ENCODE measurements at places on chromosomes 4 and X.

- DNase-seq = no peak
Measured at GRCh38 chr4:127708985-127709384, 21.2 kb upstream of the SLC25A31 start.

DNA sequence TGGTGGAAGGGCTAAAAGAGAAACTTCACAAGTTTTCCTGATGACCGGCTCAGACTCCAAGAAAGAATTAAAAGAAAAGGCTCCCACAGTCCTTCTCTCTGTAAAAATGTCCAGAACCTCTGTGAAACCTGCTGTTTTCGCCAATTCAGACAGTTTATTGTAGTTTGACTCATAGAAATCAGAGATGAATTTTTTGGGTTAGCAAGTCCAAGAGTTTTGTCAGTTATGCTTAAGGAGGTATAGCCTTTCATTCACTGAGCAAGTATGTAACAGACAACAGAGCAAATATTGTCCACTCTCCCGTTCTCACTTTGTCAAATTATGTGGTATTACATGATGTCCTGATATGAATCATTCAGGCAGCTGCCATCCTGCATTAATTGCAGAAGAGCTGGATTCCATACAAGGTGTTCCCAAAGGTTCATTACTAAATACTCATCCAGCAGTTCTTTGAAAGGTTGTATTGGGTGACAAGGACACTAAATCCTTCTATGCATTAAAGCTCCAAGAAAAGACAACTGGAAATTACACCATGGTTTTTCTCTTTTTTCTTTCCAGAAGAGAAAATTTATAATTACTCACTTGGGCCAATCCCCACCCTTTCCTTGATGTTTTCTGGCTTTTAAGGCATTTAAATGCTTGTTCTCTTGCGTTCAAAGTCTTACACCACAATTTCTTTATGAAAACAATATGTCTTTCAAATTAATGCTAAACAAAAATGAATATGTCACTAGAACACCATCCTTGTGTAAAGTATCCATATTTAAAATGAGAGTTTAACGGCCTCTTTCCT, 30.0 kb upstream of the PLAC1 start:
- no peak for DNase-seq

GRCh38 chrX:39900777-39901170, 197.0 kb downstream of the BCOR start:
- DNase-seq = no peak

DNA sequence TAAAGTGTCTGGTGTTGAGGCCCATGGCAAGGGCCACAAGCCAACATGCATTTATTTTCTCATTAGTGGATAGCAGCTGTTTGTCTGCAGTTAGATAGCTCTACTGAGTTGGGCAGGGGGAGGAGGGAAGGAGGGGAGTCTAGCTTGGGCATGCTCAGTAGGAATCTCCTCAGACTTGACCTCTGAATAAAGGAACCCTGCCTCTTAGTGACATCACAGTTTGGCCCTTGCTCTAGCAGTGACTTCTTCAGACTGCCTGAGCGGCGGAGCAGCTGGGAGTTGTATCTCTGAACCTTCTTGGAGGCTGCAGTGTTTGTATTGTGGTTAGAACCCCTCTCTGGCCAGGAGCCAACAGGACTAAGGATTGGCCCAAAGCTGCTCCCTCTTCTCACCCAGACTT, 57.4 kb downstream of the BCORL1 start:
- DNase-seq = peak; percentile 54

- DNase-seq = peak; percentile 88
Measured at GRCh38 chr4:2412885-2413716, 5.3 kb downstream of the ZFYVE28 start.

GRCh38 chrX:9619581-9619980, 146.1 kb downstream of the GPR143 start:
- no peak for DNase-seq

DNA sequence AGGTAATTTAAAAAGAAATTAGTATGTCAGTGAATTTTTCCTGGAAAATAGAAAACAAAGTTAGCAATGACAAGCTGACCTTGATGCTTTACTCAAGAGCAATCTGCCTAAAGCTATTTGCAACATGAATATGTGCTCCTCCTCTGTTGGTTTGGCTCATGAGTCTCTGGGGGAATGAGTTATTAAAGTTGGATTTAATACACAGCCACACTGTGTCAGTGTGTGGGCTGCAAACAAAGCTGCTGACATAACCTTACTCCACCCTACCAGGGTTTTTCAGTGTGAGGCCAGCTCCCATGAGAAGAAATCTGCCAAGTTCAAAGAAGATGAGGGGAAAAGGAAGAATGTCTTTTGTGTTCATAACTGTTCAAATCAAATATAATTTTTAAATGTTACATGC, 280.5 kb downstream of the TLL1 start:
- peak; percentile 26 for DNase-seq

DNA sequence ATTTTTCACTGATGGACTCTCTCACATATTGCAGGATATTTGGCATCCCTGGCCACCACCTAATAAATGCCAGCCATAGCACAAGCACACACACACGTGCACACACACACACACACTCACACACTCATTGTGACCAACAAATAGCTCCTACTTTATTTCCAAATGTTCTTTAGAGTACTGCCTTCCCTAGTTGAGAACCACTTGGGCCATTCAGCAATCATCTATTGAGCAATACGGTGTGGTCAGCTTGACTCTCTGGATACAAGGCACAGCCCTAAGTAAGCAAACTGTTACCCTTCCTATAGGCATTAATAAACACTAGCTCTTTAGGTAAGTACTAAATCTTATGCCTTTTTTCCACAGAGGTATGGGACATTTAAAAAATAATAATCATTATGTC, 21.1 kb downstream of the CORIN start:
- no peak for DNase-seq

- no peak for DNase-seq
Measured at GRCh38 chrX:128518508-128518907, 466.3 kb upstream of the ACTRT1 start.

- DNase-seq = no peak
Measured at GRCh38 chr4:158193171-158193749, 17.0 kb upstream of the TMEM144 start.
